Cerebellar nuclear complex (tissue), 1 donor: ENCODE measurements at places on chromosomes 2 and 18.

- DNase-seq, result no peak
Observed at GRCh38 chr2:4139316-4139715, 435.9 kb downstream of the DCDC2C start.

DNA sequence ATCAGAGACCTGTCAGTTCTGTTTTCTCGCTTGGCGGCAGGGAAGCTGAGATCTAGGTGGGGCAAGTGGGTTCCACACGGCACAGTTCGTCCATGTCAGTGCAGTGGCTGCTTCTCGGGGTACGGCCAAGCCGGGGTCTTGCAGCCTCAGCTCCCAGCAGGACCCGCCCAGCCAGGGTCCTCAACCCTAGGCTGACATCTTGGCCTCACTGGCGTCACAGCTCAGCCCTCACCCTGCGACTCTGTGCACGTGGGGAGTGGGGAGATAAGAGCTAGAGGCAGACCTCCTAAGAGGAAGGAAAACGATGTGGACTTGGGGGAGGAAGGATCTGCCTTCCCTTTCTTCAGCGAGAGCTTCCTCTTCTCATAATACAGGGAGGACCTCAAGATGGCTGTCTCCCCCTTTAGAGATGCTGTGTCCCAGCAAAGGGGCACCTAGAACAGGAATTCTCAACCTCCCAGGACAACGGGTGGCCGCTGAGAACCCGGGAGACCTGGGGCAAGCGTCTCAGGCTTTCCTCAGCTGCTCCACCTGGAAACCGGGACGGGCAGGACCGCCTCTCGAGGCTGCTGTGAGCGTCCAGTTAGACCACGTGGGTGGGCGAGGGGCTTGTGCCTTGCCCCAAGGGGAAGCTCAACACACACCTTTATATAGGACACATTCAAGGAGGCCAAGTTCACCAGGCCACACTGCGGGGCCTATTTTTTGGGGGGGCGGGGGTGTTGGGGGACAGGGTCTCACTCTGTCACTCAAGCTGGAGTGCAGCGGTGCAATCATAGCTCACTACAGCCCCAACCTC lies 23.5 kb upstream of the KLF11 start:
- no peak for DNase-seq

DNA sequence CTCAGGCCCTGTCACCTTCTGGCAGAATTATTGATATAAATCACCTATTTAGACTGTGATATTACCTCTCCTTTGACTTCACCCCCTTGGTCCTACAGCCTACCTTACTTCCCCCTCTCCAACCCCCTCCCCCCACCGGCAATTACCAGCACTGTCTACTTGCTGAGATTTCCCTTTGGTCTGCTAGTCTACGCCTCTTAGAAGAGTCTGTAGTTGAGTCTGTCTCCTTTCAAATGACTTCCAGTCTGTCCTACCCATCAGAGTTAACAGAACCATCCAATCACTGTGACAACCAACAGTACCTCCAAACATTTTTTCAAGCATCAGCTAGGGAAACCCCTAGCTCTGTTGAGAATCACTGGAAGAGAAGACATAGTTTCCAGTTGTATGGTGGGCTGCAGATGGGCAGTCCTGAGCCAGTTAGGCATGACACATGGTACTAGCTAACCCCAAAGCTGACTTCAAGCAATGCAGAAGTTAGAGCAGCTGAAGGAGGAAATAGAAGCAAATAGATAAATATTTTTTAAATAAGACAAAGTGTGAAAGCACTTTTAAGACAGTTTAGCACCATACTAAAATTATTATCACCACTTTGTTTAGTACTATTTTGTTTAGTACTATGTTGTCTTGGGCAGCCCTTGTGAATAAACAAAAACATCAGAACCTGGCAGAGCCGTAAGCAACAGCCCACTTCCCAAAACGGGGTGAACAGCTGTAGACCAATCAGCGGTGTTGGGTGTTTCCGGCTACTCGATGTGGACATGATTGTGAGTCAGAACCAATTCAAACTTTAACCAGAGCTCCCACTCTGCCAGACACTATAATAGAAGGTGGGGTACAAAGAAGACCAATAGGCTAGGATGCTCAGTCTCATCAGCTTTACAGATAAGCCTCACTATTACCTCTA lies 2.7 kb upstream of the ASNSD1 start:
- DNase-seq, result no peak

- no peak for DNase-seq
Observed at GRCh38 chr2:120791243-120791961, 55.7 kb downstream of the GLI2 start.

DNA sequence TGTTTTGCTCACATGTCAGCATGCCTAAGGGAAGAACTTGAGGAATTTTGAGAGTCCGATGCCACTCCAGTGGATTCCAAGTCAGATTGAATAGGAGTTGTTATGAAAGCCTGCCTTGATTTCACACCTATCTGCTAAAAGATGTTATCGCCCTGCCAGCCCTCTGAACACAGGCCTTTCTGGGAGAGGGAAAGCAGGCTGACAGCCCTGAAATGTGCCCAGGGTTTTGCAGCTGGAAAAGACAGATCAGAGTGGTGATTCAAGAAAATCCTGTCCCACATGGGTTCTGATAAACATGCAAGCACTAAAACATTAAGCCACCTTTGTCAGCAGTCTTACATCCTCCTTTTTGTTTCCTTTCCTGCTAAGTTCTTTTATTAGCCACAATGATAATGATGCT lies 1752.9 kb upstream of the CELF4 start:
- no peak for DNase-seq

- DNase-seq, result no peak
Observed at GRCh38 chr2:190308031-190308430, 11.6 kb downstream of the HIBCH start.

GRCh38 chr18:8899000-8899399 lies 193.6 kb downstream of the MTCL1 start:
- DNase-seq, result no peak

GRCh38 chr2:26922405-26923188 lies 47.8 kb upstream of the MAPRE3 start:
- DNase-seq, result peak; percentile 70

- DNase-seq, result no peak
Observed at GRCh38 chr2:32614084-32614483, 13.8 kb upstream of the TTC27 start.

- no peak for DNase-seq
Observed at GRCh38 chr2:149167001-149167780, 128.7 kb downstream of the LYPD6B start.

GRCh38 chr2:200203381-200203827 lies 103.1 kb upstream of the SPATS2L start:
- DNase-seq, result no peak

- no peak for DNase-seq
Observed at GRCh38 chr18:32455361-32455760, 15.3 kb downstream of the GAREM1 start.

GRCh38 chr18:9738266-9738969 lies 30.3 kb downstream of the RAB31 start:
- no peak for DNase-seq

- DNase-seq, result no peak
Observed at GRCh38 chr18:46502444-46502843, 154.6 kb downstream of the LOXHD1 start.

GRCh38 chr2:73870084-73870483 lies 22.7 kb upstream of the ACTG2 start:
- no peak for DNase-seq

- DNase-seq, result no peak
Observed at GRCh38 chr2:65477590-65477989, 45.2 kb upstream of the SPRED2 start.

GRCh38 chr2:45946023-45946422 lies 294.5 kb downstream of the PRKCE start:
- no peak for DNase-seq

DNA sequence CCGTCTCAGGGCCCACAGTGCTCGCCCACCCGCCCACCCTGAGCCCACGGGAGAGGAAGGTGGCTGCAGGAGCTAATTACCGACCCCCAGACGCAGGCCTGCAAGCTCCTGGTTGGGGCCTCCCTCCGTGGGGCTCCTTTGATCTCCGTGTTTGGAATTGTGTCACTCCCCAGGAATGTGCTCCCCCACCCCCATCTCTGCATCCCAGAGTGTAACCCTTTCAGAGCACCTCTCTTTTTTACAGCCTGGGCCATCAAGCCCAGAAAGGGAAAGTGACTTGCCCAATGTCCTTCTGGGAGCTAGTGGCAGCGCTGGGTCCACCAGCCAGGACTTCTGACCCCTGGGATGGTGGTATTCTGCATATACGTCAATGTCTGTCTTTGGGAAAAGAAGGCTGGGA lies 335.1 kb downstream of the CYRIA start:
- DNase-seq, result no peak

GRCh38 chr2:54529935-54530334 lies 73.8 kb downstream of the SPTBN1 start:
- no peak for DNase-seq

GRCh38 chr2:222835143-222835822 lies 25.6 kb upstream of the ACSL3 start:
- no peak for DNase-seq

GRCh38 chr2:67669766-67670165 lies 272.6 kb downstream of the ETAA1 start:
- no peak for DNase-seq

- no peak for DNase-seq
Observed at GRCh38 chr2:191845248-191845715, 1.6 kb downstream of the CAVIN2 start.

- DNase-seq, result no peak
Observed at GRCh38 chr2:69797836-69798289, 31.6 kb upstream of the GMCL1 start.

- DNase-seq, result no peak
Observed at GRCh38 chr2:204486321-204486720, 59.0 kb upstream of the PARD3B start.

DNA sequence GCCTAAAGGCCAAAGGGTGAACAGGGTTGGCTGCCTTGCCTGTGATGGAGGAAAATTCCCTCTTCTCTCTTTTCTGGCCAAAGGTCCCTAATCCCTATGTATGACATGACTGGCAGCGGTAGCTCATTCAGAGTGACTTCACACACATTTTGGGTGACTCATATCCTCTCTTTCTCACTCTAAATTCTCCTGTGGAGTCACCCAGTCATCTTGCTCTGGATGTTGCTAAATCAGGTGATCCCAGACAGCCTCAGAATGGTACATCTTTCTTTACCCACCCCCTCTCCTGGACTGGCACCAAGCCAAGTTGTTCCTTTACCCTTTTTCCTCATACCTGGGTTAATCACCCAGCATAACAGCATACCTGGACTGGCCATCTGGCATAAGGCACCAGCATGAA lies 77.2 kb downstream of the NEURL3 start:
- DNase-seq, result no peak

DNA sequence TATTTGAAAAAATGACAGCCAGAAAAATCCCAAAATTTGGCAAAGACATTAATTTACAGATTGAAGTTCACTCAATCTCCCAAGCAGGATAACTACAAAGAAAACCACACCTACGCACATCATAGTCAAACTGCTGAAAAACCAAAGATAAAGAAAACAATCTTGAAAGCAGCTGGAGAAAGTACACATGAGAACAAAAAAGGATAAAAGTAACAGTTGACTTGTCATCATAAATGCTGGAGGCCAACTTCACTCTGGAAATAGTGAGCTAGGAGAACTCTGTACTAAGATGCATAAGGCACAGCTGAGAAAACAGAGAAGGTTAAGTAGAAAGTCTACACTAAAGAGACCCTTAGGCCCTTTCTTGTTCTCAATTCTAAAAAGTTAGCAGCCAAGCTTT lies 73.1 kb downstream of the TLK1 start:
- DNase-seq, result no peak

DNA sequence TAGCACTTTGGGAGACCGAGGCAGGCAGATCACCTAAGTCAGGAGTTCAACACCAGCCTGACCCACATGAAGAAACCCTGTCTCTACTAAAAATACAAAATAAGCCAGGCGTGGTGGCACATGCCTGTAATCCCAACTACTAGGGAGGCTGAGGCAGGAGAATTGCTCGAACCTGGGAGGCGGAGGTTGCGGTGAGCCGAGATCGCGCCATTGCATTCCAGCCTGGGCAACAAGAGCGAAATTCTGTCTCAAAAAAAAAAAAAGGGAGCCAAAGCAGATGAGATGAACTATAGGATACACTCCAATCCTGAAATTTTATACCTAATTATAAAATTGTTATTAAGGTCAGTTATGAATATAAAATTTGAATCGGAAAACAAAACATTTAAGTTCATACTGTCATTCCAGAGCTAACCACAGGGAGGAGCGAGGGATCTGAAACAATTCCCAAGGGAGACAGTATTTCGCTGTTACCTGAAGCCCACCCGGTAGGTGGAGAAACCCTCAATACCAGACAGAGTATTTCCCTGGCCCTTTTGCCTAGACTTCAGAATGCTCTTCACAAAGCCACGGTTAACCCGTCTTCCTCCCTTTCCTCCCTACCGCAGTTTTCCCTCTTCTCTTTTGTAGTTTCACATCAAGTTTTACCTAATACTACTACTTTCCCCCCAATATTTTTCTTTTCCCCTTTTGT lies 1.4 kb downstream of the PPM1G start:
- no peak for DNase-seq

DNA sequence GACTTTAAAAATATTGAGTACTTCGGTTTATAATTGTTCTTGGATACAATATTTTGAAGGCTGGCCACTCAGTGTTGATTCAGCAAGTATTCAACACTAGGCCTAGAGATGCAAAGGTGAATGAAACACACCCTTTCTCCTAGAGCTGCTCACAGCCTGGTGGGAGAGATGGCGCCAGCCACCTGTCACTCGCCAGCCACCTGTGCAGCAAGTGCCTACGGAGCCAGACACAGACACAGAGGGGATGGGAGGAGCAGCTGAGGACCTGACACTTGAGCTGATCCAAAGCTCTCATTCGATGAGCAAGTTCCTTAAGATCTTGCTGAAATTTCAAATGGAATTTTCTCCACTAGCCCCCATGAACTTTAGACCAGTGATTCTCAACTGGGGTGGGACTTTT lies 151.1 kb upstream of the RIOK3 start:
- DNase-seq, result no peak

- DNase-seq, result no peak
Observed at GRCh38 chr18:48777026-48777743, 173.6 kb downstream of the SMAD7 start.

DNA sequence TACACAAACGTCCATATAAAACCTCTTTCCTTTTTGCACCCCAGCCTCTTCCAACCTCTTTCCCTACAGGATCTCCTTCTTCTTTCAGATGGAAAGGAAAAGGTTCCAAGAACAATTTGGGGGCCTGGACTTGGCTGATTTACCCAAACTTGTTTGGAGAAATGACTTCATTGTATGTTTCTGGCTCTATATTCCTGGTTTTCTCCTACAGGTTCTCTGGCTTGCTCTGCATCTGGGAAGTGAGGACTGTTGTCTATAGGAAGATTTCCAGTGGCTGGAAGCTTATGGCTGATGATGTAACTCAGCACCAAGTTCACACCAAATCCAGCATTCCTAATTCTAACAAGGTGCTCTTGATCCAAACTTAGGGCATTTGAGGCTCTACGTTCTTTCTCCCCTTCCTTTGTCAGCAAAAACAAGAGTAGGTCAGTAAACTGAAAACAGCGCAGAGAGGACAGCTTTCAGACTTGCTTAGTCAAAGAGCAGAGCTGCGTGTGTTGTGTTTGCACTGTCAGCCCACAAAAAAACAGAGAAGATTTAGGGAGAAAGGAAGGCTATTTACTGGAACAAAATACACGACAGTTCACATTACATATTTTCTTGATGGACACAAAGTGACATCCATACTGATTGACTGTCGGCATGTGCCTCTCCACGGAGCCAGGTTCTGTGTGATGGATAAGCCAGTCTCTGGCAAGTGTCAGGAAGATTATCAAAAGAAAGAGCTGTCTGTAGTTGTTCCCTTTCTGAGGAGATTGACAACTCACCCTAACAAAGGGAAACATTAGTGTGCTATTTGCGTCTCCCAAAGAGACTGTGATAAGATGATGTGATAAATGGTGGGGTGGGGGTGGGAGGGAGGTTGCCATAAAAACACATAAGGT lies 39.7 kb downstream of the CDCA7 start:
- DNase-seq, result no peak
